CD4-positive, alpha-beta T cell treated with Interferon alpha-2 for 1 hour (primary cell): ENCODE measurements at places on chromosomes 1 and 21.

DNA sequence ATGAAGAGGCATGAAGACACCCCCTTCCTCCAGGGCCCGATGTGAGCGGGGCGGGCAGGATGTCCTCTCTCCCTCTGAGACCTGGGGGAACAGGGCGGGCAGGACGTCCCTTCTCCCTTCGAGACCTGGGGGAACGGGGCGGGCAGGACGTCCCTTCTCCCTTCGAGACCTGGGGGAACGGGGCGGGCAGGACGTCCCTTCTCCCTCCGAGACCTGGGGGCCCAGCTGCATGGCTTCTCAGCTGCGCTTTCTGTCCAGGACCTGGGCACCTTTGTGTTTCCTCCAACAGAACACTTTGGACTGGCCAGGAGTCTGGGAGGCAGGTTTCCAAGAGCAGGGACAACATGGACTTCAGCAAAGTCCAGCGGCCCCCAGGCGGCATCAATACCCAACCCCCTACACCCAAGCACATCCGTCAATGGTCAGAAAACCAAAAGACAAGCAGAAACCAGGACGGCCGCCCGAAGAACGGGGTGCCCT lies 30.8 kb upstream of the ADARB1 start:
- DNase-seq, result no peak

DNA sequence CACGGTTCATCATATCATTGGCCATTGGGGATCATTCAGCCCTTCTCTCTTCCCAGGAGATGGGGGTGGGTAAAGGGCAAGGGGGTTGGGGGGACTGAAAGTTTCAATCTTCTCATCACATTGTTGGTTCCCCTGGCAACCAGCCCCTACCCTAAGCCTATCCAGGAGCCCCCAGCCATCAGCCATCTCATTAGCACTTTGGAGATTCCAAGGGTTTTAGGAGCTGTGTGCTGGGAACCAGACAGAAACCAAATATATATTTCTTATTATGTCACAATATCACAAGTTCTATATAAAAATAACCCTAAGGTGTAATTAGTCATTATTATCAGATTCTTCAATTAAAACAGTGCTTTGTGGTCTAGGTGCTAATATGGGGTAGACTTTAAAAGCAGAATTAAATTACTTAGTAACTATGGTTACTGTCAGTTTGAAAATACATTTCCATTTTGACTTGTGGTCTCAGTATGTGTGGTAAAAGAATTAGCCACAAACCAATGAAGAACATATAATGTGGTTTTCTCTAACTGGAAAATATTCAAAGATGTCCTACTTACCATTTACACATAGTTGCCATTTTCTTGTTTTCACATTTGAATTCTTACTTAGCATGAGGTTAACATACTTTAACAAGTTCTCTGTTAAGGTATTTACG lies 28.1 kb downstream of the IL23R start:
- no peak for DNase-seq

DNA sequence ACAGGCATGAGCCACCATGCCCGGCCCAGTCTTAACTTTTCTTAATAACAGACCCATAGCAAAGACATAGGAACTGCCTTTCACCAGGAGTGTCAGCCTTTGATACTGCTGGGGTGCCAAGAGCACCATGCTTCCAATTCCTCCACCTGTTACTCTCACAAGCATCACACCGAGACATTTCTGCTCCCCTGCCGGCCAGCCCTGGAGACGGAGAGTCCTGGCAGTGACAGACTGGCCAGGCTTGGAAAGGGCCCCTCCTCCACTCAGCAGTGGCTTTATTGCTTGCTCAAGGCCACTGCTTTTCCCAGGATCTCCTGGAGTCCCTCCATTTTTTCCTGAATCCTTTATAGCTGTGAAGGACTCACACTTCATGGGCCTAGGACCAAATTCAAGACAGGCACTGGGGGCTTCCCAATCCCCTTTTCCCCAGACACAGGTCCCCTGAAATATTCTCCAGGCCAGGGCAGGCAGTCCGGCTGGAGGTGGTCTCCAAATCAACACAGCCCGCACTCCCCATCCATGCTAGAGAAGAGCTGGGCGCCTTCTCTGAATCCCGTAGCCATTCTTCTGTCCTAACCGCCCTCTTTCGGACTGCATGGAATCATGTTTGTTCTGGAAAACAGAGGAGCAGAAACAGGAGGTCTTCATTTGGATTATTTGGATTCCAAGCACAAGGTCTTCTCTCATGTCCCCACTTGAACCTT lies 25.5 kb upstream of the PTPRF start:
- no peak for DNase-seq

- DNase-seq, result no peak
Measured at GRCh38 chr21:33608559-33608958, 20.1 kb upstream of the DONSON start.

GRCh38 chr1:106748606-106749005 lies 307.9 kb upstream of the PRMT6 start:
- no peak for DNase-seq

GRCh38 chr1:24981631-24982005 lies 51.5 kb upstream of the RUNX3 start:
- peak; percentile 67 for DNase-seq

DNA sequence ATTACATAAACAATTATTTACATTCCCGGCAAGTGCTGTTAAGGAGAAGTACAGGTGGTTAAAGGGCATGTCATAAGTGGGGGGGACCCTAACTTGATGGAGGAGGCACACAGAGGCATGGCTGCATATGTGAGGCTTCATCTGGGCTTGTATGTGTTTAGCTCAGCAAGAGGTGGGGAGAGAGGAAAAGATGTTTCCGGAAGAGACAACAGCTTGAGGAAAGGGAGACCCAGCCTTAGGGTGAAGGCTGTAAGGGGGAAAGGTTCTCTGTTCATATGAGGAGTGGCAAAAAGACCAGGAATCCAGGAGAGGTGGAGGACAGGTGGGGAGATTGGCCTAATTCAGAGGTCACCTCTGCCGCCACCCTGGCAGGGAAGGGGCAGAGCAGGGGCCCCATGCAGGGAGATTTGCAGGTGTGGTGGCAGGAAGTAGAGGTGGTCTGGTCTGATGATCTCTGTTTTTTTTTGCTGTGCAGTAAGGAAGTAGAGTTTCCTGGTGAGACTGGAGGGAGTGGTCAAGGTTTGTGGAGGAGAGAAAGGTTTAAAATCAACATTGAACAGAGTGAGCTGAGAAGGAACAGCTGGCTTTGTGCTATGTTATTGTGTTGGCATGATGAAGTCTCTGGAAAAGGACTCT lies 9.0 kb downstream of the TRAF5 start:
- DNase-seq, result peak; percentile 39

GRCh38 chr1:2344744-2345296 lies 46.5 kb downstream of the MORN1 start:
- DNase-seq, result no peak

- DNase-seq, result no peak
Measured at GRCh38 chr1:41780322-41780721, 138.4 kb downstream of the HIVEP3 start.

DNA sequence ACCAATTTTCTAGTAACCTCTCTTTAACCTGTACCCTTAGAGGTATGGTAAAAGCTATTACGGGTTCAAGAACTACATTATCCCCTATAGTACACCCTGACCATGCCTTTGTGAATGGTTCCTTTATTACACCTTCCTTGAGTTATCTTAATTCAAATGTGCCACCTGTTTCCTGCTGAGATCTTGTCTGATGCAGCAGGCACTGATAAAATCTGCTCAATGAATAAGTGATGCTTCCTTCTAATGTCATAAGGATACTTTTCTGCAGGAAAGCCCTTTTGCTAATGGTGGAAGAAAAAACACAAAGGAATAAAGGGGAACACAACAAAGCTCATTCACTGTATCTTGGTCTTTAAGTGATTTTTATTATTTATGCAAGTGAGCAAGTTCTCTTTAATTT lies 25.8 kb downstream of the INTS7 start:
- DNase-seq, result no peak
